ENCODE measurements at places on chromosomes 7 and 10. TPM values are rescaled to one million over a fixed set of nuclear protein-coding genes. Genes with fewer than 3 reads are reported as not detected.

LIPJ gene
- total RNA-seq: 0.75 TPM

CALHM1 gene
- not detected for total RNA-seq

MOGAT3 gene
- total RNA-seq: not detected

PVRIG gene
- not detected for total RNA-seq

EZH2 gene
- total RNA-seq: 1.1 TPM

CPXM2 gene
- 7.7 TPM for total RNA-seq

NAT16 gene
- not detected for total RNA-seq

CYP2W1 gene
- not detected for total RNA-seq

C10orf67 gene
- not detected for total RNA-seq

TMEM248 gene
- 86.4 TPM for total RNA-seq

ATP6V0E2 gene
- total RNA-seq: 14.8 TPM

All from subcutaneous adipose tissue (tissue), 4 donors.